T-helper 9 cell (primary cell): ENCODE measurements at places on chromosomes 12 and 14.

GRCh38 chr14:75198291-75198933, 22.0 kb upstream of the TMED10 start:
- DNase-seq = no peak

GRCh38 chr14:20490563-20490962, 14.8 kb upstream of the RNASE10 start:
- no peak for DNase-seq

- no peak for DNase-seq
Measured at GRCh38 chr12:106914796-106915634, 40.7 kb upstream of the TMEM263 start.

DNA sequence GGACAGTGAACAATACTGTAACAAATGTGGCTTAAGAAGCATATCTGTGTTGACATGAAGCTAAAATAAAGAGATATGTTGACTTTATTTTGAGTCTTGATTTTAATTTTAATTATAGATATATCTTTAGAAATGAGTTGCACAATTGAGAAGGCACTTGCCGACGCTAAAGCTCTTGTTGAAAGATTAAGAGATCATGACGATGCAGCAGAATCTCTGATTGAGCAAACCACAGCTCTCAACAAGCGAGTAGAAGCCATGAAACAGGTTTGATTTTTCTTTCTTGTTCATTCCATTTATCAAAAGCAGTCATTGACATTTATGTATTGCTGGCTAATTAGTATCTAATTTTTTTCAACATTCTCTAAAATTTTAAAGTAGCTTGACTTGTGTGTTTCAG, 15.8 kb downstream of the FGFR1OP2 start:
- DNase-seq = no peak

- no peak for DNase-seq
Measured at GRCh38 chr12:87795555-87795954, 233.6 kb downstream of the C12orf50 start.

GRCh38 chr12:124032265-124032886, 59.4 kb downstream of the ZNF664 start:
- no peak for DNase-seq

- DNase-seq = no peak
Measured at GRCh38 chr12:114691196-114691595, 7.2 kb upstream of the TBX3 start.

- no peak for DNase-seq
Measured at GRCh38 chr14:84492685-84493084, 1037.3 kb upstream of the FLRT2 start.

GRCh38 chr12:5627053-5627630, 195.2 kb downstream of the NTF3 start:
- no peak for DNase-seq

GRCh38 chr14:65594153-65594881, 181.8 kb downstream of the FUT8 start:
- DNase-seq = no peak

- DNase-seq = no peak
Measured at GRCh38 chr14:29687071-29687765, 240.4 kb downstream of the PRKD1 start.
